ENCODE measurements at places on chromosomes 1 and 21. TPM values are rescaled to one million over a fixed set of nuclear protein-coding genes. Genes with fewer than 3 reads are reported as not detected.
A peak's percentile ranks its signal among the peaks of the same experiment; 100 is the strongest.

Gene GJA9
- not detected for total RNA-seq

DNA sequence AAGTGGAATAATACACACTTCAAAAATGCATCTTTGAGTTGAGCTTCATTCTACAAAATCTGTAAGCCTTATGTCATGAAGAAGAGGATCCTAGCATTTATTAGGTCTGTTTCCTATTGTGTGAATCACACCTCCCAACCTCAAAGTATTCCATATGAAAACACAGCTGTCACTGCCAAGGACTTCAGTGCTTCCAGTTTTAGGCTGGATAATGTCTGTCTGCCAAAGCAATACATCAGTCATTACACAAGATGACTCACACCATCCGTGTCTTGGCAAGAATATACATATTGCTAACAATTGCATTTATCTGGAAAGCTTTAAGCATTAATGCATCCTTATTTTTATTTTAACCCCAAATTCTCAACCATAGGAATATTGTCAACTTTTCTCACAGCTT lies 125.7 kb upstream of the TMPRSS15 start:
- peak; percentile 72 for DNase-seq

GRCh38 chr1:159318784-159319551 lies 16.8 kb downstream of the FCER1A start:
- DNase-seq: no peak

- DNase-seq: no peak
Measured at GRCh38 chr1:150537732-150538684, 11.2 kb upstream of the ADAMTSL4 start.

DNA sequence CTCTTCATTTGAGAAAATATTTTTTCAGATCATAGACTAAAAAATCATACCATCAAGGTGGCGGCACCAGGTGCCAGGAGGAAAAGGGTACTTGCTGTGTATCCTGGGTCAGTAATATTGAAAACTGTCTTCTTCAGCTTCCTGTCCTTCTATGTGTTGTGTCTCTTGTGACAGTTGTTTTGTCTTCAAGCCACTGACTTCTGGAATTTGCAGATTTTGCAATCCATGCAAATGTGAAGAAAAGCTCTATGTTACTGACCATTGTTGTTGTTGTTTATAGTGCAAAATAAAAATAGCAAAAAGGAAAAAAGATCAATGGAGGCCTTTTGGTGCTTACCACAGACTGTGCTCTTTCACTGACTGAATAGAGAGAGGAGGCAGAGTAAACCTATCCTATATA lies 83.2 kb upstream of the RHOU start:
- DNase-seq: no peak

GRCh38 chr1:29643838-29644440 lies 407.6 kb downstream of the PTPRU start:
- DNase-seq: no peak

DNA sequence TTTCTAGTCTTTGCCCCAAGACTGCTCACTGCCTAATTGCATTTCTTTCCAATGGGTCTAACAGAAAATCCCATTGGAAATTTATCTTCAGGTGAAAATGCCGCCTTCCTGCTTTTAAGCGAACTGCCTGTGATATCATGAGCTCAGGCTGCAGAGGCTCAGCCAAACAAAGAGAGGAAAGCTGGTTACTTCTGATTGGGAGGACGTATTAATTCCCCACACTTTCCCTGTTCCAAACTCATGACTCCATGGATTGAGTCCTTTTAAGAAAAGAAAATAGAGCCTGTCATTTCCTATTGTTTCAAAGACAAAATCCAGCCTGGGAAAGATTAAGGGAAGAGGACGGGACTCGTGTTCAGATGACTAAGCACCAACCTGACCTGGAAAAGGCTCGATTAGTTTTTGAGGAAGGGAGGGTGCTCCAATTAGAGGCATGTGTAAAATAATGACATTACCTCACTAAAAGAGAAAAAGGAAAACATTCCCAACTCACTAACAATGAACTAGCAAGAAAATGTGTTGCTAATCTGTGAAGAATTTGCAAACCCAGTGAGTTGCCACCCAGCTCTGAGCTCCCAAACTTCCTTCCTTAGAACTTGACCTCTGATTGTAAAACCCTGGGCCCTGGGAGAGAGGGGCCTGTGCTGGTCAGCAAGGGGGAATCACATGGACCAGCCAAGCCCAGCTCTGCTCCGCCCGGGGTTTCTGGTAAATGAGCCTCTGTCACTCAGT lies 61.2 kb downstream of the TCP10L start:
- peak; percentile 31 for DNase-seq

GRCh38 chr1:201098992-201099677 lies 13.1 kb downstream of the CACNA1S start:
- DNase-seq: no peak

DNA sequence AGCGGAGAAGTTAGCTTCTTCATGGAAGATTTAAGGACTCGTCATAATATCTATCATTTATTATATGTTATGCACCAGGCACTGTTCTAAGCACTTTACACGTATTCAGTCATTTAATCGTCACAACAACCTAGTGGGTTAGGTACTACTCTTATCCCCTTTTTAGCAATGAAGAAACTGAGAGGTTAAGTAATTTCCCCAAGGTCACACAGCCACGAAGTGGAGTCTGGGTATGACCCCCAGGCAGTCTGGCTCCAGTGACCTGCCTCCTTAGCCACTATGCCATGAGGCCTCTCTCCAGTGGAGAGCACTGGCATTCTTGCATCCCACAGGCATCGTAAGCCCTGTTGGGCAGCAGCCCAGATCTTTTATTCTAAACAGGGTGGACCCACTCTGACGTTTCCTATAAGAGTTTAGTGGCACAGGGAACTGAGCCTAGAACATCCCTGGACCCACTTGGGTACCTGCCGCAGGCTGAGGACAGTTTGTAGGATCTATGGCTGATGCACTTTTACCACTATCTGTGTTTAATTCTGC lies 123.0 kb downstream of the NAV1 start:
- no peak for DNase-seq
